ENCODE measurements at places on chromosomes 1 and 21.

- no peak for DNase-seq
Observed at GRCh38 chr1:203711251-203712007, 53.6 kb upstream of the LAX1 start.

GRCh38 chr1:192443616-192444015 is 126.8 kb downstream of the RGS21 start:
- no peak for DNase-seq

GRCh38 chr1:173628888-173629287 is 6.2 kb upstream of the TEX50 start:
- no peak for DNase-seq

GRCh38 chr1:10677491-10678391 is 118.7 kb downstream of the CASZ1 start:
- no peak for DNase-seq

DNA sequence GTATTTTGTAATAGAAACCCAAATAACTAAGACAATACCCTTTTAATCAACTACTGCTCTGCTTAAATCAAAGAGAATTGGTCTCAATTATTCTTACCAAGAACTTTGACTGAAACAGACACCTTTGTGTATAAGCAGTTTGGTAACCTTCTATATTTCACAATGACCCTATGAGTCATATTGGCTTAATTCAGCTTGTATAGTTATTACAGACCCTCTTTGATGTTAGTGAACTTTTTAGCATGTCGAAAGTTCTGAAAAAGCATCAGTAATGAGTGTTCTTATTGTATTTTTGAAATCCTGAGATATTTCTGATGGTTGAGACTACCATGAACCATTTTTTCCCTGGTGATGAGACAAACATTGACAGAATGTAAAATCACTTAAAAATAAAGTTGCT is 43.3 kb upstream of the RABGAP1L start:
- DNase-seq: no peak

GRCh38 chr1:232150770-232151548 is 479.0 kb downstream of the SIPA1L2 start:
- no peak for DNase-seq

- no peak for DNase-seq
Observed at GRCh38 chr1:208061632-208062031, 150.7 kb upstream of the CD34 start.

- no peak for DNase-seq
Observed at GRCh38 chr1:21700094-21700493, 30.9 kb upstream of the RAP1GAP start.

- DNase-seq: no peak
Observed at GRCh38 chr1:58189453-58189852, 357.1 kb downstream of the OMA1 start.

DNA sequence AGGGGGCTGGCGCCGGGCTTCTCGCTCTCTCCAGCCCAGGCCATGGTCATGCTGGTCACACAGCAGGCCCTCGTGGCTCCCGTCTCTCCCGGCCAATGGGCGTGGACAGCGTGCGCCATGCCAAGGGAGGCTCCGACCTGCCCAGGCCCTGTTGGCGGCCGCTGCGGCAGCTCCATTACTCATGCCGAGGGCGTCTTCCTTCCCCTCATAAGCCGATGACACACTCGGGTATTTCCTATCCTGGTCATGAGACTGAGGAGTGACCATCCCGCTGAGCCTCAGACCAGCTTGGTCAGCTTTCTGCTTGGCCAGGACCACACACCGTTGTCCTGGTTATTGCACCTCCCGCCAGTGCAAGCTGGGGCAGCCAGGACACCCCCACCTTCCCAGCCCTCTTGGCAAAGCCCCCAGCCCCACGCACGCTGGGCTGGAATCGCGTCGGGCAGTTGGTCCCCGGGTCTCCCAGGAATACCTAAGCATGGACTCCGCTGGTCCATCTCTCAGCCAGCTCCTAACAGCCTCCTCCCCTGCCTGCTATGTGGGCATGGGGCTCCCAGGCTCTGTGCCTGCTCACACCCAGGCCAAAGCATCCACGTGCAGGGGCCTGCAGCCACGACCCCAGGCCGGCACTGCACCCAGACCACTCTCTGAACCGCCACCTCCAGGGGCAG is 49.8 kb downstream of the ARHGEF16 start:
- DNase-seq: peak; percentile 13

GRCh38 chr1:28965271-28965870 is 51.0 kb downstream of the EPB41 start:
- DNase-seq: no peak

GRCh38 chr1:15408890-15409387 is 749 bp upstream of the EFHD2 start:
- DNase-seq: no peak

DNA sequence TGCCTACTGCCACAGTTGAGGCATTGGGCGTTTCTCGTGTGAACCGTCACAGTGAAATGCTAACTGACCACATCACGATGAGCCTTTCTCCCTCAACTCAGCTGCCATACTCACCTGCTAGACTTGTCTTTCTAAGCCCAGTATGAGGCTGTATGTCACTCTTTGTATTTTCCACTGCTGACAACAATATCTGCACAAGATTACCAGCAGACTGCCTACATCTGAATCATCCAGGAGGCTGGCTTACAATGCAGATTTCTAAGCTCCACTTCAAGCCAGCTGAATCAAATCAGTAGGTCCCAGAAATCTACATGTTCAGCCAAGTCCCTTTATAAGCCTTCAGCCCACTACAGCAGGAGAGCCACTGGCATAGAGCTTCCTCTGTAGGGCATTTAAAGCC is 355.0 kb upstream of the DUSP10 start:
- no peak for DNase-seq

DNA sequence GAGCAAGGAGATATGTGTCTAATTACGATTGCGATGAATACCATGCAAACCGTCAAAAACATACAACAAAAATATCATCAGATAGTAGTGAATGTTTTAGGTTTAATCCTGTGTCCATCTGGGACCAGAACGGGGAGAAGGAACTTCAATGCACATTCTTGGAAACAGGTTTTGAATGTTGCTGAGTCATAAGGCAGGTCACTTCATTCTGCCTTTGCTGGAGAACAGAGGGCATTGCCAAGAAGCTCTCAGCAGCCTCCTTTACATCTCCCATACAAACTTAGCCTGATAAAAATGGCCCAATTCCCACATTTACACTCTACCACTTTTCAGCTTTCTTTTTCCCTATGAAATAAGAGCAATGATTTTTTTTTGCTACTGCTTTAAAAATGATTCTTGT is 78.0 kb upstream of the KCNJ6 start:
- DNase-seq: no peak

- no peak for DNase-seq
Observed at GRCh38 chr1:27931184-27931583, 3.6 kb upstream of the SMPDL3B start.

DNA sequence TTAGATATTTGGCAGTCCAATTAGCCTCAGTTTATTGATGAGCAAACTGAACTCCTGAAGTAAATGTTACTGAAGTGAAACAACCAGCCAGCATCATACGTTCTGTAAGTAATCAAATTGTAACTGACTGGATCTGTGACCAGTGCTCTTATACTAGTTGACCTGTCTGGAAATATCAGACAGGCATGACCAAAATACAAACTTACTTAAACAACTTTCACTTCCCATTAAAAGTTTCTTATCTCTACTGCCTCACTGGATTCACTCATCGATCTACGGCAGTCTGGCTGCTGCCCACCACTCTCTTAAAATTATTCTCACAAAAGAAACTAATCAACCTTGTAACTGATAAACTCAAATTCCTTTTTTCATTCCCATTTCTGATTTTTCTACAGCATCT is 56.4 kb downstream of the WDR3 start:
- no peak for DNase-seq

- DNase-seq: no peak
Observed at GRCh38 chr1:106817575-106817974, 238.9 kb upstream of the PRMT6 start.

GRCh38 chr1:38990386-38990737 is 714 bp upstream of the AKIRIN1 start:
- peak; percentile 25 for DNase-seq

- no peak for DNase-seq
Observed at GRCh38 chr1:2073382-2074230, 23.4 kb downstream of the PRKCZ start.

Data from suppressor macrophage (primary cell).